Endodermal cell (in vitro differentiated cells): ENCODE measurements at places on chromosomes 3 and 15.

DNA sequence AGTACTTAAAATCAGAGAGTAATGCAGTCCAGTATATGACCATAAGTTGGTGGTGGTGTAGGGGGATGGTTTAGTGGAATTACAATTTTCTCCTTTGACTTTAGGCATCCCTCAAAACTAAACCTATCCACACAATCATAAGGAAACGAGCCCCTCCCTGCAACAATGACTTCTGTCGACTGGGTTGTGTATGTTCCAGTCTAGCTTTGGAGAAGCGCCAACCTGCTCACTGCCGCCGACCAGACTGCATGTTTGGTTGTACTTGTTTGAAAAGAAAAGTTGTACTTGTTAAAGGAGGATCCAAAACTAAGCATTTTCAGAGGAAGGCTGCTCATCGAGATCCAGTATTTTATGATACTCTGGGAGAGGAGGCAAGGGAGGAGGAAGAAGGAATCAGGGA, 52.8 kb downstream of the MGA start:
- DNase-seq = no peak

DNA sequence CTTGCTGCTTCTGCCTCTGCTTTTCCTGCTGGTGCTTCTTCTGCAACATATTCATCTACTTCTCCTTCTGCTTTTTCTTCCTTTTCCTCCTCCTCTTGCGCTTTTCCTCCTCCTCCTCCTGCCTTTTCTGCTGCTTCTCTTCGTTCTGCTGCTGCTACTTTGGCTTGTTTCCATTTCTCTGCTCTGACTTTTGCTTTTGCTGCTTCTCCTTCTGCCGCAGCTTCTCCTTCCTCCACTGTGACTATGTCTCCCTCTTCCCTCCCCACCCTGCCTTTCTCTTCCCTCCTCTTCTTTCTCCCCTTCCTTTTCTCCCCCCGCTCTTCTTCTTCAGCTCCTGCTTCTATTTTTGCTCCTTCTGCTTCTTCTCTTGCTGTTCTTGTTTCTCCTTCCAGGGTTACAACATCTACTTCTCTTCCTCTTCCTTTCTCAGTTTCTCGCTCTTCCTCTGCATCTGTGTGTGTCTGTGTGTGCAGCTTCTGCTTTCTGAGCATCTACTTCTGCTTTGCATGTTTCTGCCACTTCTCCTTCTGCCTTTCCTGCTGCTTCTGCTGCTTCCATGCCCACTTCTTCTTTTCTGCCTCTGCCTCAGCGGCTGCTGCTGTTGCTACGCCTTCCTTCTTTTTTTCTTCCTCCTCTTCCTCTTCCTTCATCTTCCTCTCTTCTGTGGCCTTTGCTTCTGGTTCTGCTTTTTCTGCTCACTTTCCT, 51.4 kb downstream of the FAM43A start:
- DNase-seq = no peak

GRCh38 chr3:79467721-79468120, 300.1 kb downstream of the ROBO1 start:
- peak; percentile 68 for DNase-seq

GRCh38 chr3:113707835-113708234, 11.4 kb upstream of the USF3 start:
- no peak for DNase-seq

GRCh38 chr3:18745472-18745871, 320.3 kb upstream of the SATB1 start:
- DNase-seq = no peak

DNA sequence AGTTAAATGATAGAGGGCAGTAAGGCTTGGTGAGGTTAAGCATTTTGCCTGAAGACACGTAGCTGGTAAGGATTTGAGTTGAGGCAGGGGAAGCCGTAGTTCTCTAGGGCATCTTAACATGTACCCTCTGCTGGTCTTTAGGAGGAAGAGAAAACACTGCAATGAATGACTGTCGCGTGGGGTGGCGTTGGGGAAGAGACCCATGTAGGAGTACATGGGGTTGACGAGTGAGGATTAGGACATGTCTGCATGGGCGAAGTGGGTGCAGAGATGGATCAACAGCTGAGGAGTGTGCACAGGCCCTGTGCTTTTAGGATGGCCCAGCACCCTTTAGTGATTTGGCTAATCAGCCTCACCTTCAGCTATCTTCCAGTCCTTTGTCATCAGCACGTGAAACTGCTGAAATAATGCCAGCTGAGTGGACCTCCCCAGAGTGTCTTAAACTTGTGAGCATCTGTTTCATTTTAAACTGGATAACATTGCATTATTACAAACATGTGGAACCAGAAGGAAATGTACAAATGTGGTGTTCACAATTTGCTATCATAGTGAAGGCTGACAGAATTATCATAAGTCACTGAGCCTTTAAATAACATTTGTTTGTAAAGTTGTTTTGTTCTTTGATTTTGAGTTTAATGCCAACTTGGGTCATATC, 15.3 kb downstream of the P2RY14 start:
- DNase-seq = no peak

DNA sequence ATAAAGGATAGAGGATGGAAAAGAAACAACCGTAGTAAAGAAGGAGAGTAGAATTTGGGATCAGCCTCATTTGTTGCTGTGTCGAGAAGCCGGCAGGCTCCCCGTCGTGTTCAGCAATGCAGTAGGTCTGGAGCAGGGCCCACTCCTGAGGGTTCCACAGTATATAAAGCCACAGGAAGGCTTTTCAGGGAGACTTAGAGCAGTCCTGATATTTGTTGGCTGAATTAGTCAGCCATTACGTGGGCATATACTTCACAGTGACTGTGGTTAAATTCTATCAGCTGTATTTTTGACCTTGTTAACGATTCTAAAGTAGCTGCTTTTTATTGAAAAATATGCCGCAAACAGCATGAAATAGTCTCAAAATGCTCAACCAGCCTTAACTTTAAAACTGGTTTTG, 149.5 kb downstream of the ITPR1 start:
- no peak for DNase-seq

- no peak for DNase-seq
These were observed 61.3 kb upstream of the PSMD6 start for GRCh38 chr3:64084640-64085039.

DNA sequence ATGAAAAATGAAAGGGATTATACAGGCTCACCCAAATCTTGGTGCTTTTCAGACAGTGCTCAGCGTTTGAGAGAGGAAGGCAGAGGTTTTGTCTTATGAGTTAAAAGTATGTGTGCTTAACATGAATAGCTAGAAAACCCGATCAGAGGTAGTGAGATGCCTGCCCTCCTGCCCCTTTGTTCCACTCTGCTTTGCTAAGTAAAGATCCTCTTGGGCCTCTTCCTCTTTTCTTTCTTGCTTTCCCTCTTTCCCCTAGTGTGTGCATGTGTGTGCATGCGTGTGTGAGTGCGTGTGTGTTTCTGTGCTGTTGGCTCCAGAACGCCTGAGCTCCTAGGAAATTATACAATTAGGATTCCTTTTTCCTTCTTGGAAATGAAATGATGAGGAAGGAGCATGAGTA, 261.3 kb upstream of the NR2E3 start:
- DNase-seq = no peak

- DNase-seq = no peak
These were observed 38.1 kb downstream of the SRGAP3 start for GRCh38 chr3:9211155-9211950.
